ENCODE measurements at places on chromosomes 5 and 9.

- no peak for DNase-seq
Observed at GRCh38 chr5:73061593-73061992, 58.8 kb upstream of the TMEM171 start.

DNA sequence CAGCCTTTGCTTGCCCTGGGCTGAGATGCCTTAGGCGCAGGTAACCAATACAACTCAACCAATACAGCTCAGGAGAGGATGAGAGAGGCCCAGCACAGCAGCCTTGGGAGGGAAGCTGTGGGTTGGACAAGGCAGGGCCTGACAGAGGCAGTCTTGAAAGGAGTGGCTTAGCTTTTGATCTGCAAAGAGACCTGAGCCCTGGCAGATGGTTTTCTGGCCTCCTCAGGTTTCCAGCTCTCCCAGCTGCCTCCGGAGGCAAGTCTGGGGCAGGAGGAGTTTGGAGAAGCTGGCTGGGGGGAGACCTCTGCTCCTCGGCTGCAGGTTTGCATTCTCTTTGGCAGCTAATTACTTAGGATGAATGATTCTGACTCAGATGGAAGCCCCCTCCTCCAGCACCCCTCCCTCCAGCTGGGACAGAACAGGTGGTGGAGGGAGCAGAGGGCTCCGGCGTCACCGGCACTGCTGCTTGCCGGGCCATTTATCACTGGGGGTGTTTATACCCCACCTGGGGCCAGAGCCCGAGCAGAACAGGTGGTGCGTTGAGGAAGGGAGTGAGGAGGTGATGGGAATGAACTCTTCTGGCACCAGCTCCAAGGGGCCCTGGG lies 50.8 kb downstream of the TSPAN17 start:
- no peak for DNase-seq

DNA sequence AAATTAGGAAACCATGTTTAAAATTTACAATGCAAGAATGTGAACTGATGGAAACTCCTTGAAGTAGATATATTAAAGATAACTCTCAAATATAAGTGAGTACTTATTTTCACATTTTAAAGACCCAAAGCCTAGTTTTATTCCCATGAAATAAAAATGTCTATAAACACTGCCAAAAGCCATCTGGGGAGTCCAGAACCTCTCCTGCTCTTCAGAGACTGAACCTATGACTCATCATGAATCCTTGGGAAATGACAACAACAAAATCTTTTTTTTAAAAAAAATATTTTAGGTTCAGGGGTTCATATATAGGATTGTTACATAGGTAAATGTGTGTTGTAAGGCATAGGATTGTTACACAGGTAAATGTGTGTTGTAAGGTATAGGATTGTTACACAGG lies 33.8 kb upstream of the FYB1 start:
- no peak for DNase-seq

GRCh38 chr5:45454114-45454513 lies 242.1 kb downstream of the HCN1 start:
- no peak for DNase-seq
